ENCODE measurements at places on chromosomes 11 and 22. TPM values are rescaled to one million over a fixed set of nuclear protein-coding genes. Genes with fewer than 3 reads are reported as not detected.

DNA sequence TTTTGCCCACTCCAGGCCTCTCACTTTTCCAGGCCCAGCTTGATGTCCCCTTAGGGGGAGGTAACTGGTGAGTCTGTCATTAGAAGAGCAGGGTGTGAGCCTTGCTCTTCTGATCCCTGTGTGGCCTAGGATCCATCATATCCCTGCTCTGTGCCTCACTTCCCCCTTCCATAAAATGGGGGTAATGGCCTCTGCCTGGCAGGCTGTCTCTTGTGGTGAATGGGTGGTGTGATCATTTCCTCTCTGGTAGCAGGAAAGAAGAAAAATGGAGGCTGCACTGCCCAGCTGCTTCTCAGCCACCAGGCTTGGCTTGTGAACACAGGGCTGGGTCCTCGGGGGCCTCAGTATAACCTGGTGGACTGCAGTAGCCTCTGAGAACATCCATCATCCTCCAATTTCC lies 5.6 kb downstream of the ARHGEF17 start:
- H3K36me3 ChIP-seq: no peaks in the 10 kb centered on the region
- DNase-seq: no peak
- no peak overlapping the region for H3K4me3 ChIP-seq
- H3K4me1 ChIP-seq: peaks cover 30% of the 10 kb centered on the region
- H3K27me3 ChIP-seq: no peaks in the 10 kb centered on the region
- peak overlapping the region; percentile 91 for H3K27ac ChIP-seq

GRCh38 chr11:42311514-42311913 lies 852.1 kb upstream of the LRRC4C start:
- no peaks in the 10 kb centered on the region for H3K27me3 ChIP-seq
- H3K4me3 ChIP-seq: no peak overlapping the region
- no peaks in the 10 kb centered on the region for H3K4me1 ChIP-seq
- DNase-seq: no peak
- no peak overlapping the region for H3K27ac ChIP-seq

DNA sequence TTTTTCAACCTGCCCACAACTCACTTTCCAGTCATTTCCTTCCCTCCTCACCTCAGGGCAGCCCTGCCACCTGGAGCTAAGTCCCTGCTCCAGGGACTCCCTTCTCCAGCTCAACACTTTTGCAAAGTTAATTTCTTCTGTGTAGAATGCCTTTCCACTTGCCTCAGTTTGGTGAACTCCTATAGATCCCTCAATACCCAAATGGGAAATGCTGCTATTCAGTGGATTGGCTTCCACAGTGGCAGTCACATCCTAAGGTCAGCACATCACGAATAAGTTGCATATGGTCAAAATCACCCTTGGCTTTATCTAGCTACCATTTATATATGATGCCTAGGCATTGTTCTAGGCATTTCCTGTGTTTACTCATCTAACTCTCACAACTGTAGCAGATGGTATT lies 23.6 kb downstream of the GDPD5 start:
- no peaks in the 10 kb centered on the region for H3K27me3 ChIP-seq
- H3K4me1 ChIP-seq: peaks cover 14% of the 10 kb centered on the region
- no peak overlapping the region for H3K27ac ChIP-seq

DNA sequence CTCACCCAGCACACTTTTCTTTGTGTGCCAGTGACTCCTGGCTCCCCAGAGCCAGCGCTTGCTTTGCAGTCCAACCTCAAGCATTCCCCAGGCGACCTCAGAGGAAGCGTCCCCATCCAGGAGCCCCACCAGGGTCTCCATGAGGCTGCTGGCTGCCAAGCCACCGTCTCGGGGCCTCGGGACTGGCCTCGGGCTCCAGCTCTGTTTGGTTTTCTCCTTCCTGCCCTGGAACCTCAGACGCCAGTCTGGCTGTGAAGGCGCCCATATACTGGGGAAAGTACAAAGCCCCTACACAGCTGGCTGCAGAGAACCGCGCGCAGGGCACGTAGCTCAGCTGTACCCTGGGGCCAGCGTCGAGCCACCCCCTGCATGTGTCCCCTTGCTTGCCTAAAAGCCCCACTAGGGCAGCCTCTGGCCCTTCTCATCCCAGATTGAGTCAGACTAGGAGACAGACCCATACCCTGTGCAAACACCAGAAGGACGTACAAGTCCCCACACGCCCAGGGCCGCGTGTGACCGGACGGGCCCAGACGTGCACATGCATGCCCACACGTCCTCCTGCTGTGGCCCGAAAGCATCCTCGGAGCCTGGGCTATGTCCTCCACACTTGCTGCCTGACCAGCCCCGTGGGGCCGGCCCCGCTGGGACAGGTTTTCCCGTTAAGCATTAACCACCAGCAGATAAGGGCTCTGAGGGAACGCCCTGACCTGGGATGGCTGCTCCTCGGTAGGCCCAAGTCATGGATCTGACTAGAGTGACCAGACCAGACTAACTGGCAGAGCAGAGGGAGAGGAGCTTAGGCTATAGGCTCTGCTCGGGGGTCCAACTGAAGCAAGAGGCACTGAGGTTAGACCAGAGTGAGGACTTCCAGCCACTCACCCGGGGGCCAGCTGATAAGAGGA lies 4.2 kb upstream of the SYT8 start:
- H3K4me3 ChIP-seq: no peak overlapping the region
- peak; percentile 11 for DNase-seq
- no peaks in the 10 kb centered on the region for H3K36me3 ChIP-seq
- H3K27me3 ChIP-seq: no peaks in the 10 kb centered on the region
- H3K4me1 ChIP-seq: no peaks in the 10 kb centered on the region
- no peak overlapping the region for H3K27ac ChIP-seq

GRCh38 chr11:11458485-11458884 lies 105.4 kb upstream of the CSNK2A3 start:
- no peak for DNase-seq
- H3K4me3 ChIP-seq: no peak overlapping the region
- no peaks in the 10 kb centered on the region for H3K4me1 ChIP-seq
- H3K36me3 ChIP-seq: no peaks in the 10 kb centered on the region
- no peak overlapping the region for H3K27ac ChIP-seq
- H3K27me3 ChIP-seq: no peaks in the 10 kb centered on the region

- no peak overlapping the region for H3K27ac ChIP-seq
- no peak for DNase-seq
- H3K4me3 ChIP-seq: no peak overlapping the region
- H3K4me1 ChIP-seq: no peaks in the 10 kb centered on the region
- no peaks in the 10 kb centered on the region for H3K27me3 ChIP-seq
These were observed 62.1 kb upstream of the AMOTL1 start for GRCh38 chr11:94705891-94706615.

DNA sequence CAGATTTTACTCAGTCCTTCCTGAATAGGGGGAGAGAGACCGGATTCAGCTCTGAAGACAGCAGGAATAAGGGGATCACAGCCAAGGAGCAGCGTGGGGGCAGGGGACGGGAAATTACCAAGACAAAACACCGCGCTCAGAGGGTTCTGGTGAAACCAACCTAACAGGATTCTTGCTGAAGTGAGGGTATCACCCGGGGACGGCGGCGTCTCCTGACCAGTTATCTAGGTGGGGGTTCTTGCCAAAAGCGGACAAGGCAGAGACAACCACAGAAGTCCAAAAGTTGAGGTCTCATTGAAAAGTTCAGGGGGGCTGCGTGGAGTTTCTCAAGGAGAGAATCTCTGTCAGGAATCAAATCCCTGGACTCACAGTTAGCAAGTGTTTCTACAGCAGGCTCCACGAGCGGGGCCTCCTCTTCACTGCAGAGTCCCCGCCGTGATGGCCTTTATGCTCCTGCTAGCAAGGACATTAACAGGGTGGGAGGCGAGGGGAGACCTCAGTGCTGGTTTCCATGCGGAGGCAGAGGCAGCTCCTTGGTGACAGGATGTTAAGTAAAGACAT lies 291.0 kb downstream of the BRD1 start:
- H3K27ac ChIP-seq: no peak overlapping the region
- DNase-seq: no peak
- no peaks in the 10 kb centered on the region for H3K36me3 ChIP-seq
- no peak overlapping the region for H3K4me3 ChIP-seq

DNA sequence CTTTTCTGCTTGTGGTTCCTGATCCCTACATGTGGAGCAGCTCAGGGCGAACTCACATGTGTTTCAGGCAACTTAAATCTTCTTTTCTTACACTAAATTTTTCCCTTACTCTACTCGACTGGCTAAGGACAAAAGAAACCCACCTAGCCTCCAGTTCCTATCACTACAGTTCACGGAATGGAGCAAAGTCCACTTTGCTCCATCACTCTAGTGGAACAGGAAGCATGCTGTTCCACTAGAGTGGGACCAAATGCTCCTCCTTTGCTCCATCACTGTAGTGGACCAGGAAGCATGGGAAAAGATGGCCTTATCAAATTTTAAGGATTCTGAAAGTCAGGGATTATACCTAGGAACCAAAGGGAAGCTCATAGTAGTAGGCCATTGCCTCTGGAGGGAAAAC lies 36.1 kb downstream of the PDE3B start:
- no peaks in the 10 kb centered on the region for H3K36me3 ChIP-seq
- H3K4me3 ChIP-seq: no peak overlapping the region
- no peaks in the 10 kb centered on the region for H3K4me1 ChIP-seq
- no peak for DNase-seq

The E2F8 gene
- total RNA-seq: 2.4 TPM

The TCN2 gene
- total RNA-seq: 21.8 TPM

Measured in uterus (tissue), 4 donors.